ENCODE measurements at places on chromosomes 3 and 15.

- no peak for DNase-seq
These were observed 365.1 kb upstream of the ICE2 start for GRCh38 chr15:60844010-60844409.

DNA sequence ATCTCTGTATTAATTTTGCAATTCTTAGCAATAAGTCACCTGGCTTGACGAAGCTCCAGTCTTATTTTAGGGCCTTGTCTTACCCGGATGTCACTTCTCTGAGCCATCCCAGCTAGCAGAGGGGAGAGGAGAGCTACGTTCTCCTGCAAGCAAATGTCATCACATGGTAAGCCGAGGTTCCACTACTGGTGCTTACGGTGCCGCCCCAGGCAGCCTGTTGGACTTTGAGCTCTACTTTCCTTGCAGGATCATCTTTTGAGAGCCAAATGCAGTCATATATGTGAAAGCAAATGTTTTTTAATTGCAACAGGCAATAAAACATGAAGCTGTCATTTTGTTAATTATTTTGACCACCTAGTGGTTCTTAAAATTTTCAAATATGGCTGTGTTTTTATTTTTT is 140.9 kb downstream of the FAM43A start:
- no peak for DNase-seq

GRCh38 chr3:187150599-187150998 is 11.3 kb upstream of the RPL39L start:
- DNase-seq: peak; percentile 59

GRCh38 chr3:140655678-140656077 is 22.2 kb upstream of the TRIM42 start:
- DNase-seq: no peak

DNA sequence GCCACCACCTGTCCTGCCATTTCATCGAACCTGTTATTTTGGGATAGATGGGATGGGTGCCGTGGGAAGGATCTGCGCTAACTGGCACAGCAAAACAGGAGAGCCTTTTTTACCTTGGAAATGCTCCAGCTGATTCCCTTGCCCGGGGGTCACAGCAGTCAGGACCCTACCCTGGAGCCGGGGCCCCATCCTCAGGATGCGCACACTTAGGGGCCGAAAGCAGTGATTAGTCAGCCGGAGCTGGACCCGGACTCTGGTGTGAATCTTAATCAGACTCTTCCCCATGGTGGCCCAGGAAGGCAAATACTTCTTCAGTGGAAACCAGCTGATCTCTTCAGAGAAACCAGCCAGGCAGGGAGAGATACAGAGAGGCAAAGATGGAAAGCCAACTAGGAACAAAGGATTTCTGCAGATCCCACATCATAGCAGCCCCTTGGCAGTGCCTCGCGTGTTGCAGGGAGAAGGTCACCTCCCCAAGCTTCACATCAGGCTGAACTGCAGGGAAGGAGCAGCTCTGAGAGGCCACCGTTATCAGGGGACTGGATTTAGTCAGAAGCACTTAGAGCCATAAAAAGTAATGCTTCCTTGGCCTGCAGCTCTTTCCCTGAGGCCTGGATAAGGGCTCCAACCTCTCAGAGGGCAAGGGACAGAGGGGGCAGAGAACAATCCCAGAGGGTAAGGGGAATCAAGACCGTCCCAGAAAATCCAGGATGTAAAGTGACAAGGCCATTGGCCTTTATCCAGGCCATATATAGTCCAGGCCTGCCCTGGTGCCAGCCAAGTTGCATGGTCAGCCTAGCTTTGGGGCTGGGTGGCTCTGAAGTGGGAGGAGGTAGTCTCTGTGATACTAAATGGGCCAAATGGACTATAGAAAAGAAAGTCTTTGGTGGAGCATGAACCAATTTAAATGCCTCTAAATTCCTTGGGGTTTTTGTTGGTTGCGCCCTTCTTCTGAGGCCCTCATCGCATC is 52.9 kb downstream of the WDR76 start:
- no peak for DNase-seq

- DNase-seq: no peak
These were observed 39.7 kb downstream of the SEMA5B start for GRCh38 chr3:122987736-122988319.

DNA sequence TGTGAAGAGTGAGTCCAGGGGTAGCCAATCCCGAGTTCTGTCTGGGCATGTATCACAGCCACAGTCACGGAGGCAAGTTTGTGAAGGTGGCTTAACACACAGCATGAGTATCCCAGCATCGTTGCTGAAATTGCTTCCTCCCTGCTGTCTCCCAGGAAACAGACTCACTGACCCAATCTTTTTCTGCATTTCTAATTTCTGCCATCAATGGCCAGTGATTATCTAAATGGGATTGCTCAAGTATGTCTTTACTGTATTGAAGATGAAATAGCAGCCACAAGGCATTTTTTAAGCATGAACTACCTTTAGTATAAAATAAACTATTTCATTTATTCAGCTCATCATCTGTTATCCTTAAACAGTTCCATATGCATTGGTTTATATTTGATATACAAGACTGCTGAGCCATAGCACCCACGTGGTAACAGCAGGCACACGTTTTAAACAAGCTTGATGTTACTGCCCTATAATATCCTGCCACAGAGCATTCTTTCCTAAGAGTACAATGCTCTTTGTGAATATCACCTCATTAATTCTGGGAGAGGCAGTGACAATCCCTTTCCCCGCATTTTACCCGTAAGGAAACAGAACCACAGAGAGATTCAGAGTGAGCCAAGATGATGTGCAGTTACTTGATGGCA is 276.6 kb upstream of the THBS1 start:
- no peak for DNase-seq

GRCh38 chr3:48405343-48405881 is 24.5 kb downstream of the PLXNB1 start:
- DNase-seq: no peak

GRCh38 chr3:4588466-4588865 is 95.3 kb downstream of the ITPR1 start:
- DNase-seq: no peak

- no peak for DNase-seq
These were observed 168.0 kb downstream of the FOXB1 start for GRCh38 chr15:60172143-60172542.

DNA sequence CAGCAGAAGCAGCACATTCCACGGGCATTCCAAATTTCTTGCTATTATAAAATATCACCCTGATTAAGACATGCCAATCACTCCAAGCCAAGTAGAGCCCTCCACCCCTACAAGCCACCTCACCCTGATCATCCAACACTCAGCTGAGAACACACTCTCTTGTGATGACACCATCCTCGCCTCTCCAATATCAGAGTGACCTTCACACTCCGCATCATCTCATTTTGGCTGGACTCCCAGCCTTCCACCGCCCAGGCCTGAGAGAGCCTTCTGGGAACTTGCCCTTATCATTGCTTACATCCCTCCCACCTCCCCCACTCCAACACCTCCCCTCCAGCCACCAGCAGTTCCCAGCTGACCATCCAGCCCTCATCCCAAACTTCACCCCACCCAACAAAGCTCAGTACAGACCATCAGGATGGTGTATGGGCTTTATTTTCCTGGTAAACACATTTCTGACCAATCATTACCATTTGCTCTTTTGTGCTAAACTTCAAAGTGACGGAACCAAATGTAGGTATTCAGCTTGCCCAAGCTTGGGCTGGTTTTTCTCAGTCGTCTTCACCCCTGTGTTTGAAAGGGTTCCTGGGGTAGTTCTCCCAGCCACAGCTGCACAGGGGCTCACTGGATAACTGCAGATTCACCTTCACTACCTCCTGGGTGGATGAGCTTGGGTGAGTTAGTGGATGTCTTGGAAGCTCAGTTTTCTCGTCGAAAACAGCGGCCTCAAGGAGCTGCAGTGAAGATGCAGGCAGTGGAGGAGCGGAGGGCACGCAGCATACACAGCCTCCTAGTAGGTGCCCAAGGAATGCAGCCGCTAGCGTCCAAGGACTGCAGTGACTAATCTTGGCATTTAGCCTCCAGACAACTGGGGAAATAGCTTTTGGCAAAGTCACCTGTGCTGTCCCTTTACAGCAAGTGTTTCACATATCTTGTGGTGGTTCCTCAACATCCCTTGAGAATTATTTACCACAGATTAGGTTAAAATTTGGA is 115.1 kb downstream of the LIPC start:
- no peak for DNase-seq

DNA sequence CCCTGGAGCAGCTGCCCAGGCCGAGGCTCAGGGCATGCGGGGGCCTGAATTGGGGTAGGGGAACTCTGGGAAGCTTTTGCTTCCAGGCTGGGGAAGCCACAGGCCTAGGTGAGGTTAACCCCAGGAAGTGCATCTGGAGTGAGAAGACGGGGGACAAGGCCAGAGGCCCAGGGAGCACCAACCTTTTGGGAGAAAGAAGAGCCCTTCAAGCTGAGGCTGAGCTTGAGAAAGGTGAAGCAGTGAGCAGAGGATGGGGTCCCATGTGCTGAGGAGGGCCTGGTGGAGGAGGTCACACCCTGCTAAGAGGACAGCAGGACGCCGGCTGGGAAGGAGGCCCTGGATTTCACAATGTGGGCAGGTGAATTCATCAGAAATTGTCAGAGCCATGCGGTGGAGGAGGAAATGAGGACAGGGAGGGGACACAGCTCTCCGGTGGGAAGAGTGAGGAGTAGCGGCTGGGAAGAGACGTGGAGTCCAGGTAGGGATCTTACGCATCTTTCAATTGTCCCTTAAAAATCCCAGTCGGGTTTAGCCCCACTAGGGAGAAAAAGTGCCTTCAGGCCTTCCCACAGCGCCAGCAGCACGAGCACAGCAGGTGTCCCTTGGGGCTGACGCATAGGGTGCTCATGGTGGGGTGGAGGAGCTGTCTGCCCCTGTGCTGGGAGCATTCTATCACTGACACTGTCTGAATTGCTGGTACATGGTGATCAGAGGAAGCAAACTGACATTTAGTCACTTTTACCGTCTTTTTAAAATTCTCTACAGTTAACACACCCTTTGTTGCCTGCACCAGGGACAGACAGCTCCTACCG is 50.9 kb downstream of the HCN4 start:
- no peak for DNase-seq

DNA sequence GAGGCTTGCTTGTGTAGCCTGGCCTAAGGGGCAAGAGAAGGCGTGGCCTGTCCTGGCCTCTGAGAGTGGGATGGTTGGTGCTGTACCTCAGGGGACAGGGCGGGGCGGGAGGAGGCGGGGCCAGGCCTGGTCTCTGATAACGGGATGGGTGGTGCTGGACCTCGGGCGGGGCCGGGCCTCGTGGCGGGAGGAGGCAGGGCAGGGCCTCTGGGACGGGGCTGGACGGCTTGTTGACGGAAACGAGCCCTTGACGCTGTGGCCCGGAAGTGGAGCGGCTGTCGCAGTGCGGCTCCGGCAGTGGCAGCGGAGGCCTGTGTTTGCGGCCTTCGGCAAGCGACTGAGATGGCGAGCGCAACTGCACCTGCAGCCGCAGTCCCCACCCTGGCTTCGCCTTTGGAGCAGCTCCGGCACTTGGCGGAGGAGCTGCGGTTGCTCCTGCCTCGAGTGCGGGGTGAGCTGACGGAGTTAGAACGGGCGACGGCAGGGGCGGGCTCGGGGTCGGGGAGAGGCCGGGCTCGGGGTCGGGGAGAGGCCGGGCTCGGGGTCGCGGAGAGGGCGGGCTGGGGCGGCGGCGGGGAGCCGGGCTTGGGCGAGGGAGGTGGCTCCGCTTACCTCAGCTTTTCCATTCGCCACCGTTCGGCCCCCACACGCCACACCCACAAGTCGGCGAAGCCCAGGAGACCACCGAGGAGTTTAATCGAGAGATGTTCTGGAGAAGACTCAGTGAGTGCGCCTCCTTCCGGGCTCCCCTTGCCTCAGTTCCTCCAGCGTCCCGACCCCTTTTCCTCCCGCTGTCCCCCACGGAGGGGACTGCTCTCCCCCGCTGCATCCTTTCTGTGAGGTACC is at the start of gene CCNDBP1:
CCNDBP1 (plus strand) TSS at position 247 of the 846 bp plus-strand sequence; CDS start at position 343, 96 bp downstream.
- DNase-seq: peak; percentile 74

DNA sequence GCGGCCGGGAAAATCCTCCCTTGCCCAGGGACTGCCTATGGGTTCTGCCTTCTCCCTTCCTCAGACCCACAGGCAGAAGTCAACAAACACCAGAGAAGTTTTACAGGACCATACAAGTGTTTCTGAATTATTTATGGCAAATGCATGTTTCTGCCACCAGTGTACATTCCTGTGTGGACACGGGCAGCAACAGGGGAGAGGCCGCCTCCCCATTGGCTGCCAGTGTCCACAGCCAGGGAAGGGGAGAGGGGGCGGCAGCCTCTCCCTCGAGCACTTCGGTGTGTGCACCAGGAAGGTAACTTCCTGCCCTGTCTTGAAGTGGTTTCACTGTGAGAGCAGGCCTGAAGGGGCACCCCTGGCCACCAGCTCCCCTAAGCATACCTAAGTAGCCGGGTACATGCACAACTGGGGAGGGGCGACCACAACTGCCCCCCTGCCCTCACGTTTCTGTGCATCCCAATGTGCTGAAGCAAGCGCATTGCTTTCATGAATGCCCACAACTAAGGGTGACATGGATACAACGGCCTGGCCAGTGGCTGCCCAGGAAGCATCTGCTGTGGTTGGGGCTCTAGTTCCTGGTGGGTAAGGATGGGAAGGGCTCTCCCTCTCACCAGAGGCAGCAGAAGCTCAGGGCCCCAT is 14.8 kb upstream of the SHISA5 start:
- no peak for DNase-seq

DNA sequence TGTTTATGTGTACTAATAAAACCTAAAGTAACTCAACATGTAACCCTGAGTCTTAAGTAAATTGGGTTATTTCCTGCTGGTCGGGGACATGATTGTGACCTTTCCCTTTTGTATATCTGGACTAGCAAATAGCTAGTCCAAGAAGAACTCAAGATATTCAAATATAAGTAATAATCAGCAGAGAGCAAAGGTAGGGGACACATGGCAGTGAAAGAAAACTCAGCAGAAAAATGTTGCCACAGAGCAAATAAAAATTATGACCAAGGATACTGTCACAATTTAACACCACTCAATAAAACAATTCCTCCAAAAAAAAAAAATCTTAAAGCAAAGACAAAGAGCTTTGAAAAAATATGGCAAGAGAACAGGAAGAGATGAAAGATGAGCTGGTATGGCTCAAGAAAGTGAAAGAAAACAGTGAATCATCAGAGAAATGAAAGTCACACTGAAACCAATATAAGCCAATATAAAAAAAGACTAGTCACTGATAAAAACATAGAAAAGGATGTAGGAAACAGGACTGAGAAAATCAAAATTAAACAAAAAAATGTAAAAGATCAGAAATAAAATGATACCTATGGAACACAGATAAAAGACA is 43.4 kb downstream of the HLTF start:
- no peak for DNase-seq

- no peak for DNase-seq
These were observed 24.1 kb downstream of the MYH15 start for GRCh38 chr3:108486338-108486737.

- DNase-seq: no peak
These were observed 28.2 kb downstream of the DUOX1 start for GRCh38 chr15:45157974-45158373.

GRCh38 chr15:64426845-64427465 is 33.4 kb upstream of the ZNF609 start:
- DNase-seq: no peak
